ENCODE measurements at places on chromosomes 1 and 21.

DNA sequence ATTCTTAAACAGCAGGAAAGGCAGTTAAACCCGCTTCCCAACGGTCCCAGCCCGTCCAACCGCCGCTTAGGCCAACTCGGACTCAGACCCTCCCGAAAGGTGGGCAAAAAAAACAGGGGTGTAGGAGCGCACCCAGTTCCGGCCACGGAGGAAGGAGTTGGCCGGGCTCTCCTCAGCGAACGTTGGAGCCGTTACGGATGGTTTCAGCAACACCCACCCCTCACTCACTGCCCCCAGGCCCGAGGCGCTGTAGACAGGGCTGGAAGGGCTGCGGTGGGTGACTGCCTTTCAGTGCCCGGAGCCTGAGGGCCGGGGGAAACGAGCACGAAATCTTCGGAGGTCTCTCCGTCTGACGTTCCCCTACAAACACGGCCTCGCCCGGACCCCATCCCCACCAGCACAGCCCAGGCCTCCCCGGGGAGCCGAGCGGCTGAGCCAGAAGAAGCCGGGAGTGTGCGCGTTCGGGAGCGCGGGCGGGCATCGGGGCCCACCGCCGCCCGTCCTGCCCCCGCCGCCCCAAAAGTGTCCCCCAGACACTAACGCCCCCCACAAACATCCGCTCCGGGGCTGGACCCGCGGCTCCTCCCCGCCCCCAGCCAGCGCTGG lies 1.3 kb downstream of the KDM5B start:
- no peak for DNase-seq

DNA sequence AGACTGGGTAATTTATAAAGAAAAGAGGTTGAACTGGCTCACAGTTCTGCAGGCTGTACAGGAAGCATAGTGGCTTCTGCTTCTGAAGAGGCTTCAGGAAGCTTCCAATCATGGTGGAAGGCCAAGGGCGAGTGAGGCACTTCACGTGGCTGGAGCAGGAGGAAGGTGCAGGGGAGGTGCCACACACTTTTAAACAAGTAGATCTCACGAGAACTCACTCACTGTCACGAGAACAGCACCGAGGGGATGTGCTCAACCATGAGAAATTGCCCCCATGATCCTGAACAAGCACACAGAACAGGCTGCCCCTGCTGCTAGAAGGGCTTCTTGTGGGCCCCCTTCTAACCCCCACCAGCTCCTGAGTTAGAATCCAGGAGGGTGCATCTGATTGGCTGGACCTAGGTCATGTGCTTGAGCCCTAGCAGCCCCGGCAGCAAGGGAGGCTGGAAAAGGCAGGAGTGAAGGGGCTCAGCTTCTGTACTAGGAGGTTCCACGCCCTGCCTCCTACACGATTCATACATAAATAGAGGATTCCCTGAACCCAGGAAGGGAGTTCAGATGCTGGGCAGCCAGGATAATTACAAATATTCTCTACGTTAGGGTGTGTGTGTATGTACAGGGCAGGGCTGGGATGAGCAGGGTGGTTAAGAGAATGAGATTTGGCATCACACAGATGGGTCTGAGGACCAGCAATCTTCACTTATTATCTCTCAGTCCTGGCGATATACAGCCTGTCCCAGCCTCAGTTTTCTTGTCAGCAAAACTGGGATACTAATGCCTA lies 72.8 kb upstream of the ATP5PO start:
- no peak for DNase-seq

DNA sequence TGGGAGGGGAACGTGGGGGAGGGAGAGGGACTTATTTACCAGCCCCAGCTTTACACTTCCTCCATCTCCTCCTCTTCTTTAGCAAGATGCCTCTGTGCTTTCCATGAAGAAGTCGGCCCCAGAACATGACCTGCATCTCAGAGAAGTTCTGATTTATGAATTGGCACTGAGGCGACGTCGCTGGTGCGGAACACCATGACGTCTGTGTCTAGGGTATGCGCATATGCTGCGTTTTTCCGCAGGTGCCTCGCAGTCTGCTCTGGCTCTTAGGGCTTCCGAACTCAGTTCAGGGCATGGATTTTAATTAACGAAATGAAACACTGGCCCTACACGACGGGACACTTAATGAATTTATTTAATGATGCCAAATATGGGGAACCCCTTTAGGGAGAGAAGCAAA lies 510.3 kb downstream of the SMYD3 start:
- DNase-seq: no peak

DNA sequence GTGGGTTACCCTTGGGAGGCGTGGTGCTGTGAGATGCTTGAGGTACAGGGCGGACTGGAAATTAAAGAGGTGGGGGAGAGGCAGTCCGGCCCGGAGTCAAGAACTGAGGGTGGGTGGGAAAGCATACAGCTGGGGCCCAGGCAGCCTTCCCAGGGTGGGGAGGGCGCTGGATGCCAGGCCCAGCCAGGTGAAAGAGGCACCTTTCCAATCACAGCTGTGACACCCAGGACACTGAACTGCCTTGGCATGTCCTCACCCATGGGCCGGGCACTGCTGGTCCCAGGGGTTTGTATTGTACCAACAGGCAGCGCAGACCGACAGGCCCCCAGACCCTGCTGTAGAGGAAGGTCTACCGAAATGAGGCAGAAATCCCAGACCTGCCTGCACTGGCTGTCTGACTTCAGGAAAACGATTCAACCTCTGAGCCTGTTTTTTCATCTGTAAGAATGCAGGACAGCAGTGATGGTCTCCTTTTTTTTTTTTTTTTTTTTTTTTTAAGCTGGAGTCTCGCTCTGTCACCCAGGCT lies 9.1 kb downstream of the SLC30A2 start:
- no peak for DNase-seq

DNA sequence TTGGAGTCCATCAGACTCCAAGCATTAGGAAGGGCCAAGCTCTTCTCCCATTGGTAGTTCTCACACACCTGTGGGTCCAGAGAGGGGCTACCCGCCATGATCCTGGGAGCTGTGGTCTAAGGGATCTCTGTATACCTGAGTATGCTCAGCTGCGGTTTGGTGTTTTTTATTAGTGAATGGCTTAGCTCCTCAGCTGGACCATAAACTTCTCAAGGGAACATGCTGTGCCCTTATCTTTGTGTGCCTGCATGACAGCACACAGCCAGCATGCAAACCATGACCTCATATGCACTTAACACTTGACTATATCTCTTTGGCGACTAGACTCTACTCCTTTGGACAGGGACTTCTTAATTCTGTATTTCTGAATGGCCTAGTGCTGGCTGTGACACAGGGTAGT lies 94.5 kb downstream of the CD58 start:
- no peak for DNase-seq

GRCh38 chr21:41135746-41136145 lies 32.2 kb upstream of the BACE2 start:
- no peak for DNase-seq

DNA sequence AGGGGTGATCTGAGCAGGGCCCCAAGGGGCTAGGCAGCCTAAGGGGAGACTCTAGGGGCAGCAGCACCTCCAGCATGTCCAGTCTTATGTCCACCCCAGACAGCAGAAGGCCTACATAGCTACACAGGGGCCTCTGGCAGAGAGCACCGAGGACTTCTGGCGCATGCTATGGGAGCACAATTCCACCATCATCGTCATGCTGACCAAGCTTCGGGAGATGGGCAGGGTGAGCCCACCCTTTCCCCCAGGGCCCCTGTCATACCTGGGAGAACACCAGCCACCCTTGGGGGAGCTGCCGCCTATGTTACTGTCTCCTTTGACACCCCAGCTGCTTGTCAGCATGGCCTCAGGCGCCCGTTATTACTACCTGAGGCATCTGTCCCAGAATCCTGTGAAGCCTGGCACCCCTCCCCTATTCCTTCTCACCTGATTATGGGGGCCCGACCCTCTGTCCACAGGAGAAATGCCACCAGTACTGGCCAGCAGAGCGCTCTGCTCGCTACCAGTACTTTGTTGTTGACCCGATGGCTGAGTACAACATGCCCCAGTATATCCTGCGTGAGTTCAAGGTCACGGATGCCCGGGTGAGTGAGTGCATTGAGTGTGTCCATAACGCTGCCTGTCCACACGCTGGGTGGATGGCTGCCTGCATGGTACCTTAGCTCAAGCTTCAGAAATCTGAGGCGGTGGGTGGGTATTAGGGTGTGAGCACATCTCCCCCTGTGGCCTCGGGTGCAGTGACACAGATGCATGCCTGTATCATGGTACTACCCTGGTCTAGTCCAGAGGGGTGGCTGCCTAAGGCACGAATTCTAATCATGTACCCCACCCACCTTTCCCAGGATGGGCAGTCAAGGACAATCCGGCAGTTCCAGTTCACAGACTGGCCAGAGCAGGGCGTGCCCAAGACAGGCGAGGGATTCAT lies 29.7 kb upstream of the KDM4A start:
- no peak for DNase-seq

GRCh38 chr1:230172016-230172537 lies 105.0 kb downstream of the GALNT2 start:
- DNase-seq: no peak

- DNase-seq: no peak
These were observed 52.2 kb downstream of the CAPZB start for GRCh38 chr1:19432943-19433718.

DNA sequence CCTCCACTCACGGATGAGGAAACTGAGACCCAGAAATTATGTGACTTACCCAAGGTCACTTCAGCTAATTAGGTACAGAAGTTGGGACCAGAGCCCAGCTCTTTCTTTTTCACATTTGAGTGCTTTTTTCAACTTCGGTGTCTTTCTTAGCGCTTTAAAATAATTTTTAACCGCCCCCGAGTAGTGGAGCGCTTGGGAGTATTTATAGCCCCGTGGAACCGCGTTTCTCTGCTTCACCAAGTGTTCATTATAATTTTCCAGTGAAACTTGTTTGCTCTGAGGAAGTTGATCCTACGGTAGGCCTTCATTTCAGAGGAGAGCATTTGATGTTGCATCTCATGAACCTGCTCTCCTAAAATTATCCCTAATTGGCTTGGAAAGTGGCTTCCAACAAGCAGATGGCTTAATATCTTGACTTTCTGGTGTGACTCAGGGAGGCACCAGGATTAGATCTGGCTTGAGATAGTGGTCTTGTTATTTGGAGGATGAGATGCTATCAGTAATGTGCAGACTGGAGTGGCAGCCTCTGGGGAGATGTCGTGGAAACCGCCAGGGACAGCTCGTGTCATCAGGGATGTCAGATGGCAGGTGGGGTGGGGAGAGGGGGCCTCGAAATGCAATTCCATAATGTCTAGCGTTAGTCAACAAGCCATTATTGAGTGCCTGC lies 321.3 kb downstream of the CAMTA1 start:
- DNase-seq: no peak

DNA sequence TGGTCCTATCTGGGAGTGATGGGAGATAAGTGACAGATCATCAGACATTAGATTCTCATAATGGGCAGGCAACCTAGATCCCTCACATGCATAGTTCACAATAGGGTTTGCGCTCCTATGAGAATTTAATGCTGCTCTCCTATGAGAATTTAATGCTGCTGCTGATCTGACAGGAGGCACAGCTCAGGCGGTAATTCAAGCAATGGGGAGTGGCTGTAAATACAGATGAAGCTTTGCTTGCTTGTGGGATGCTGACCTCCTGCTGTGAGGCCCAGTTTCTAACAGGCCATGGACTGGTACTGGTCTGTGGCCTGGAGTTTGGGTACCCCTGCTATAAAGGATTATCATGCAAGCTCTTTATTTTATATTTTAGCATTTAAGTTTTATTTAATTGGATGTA lies 72.0 kb downstream of the ZMYM4 start:
- no peak for DNase-seq

- peak; percentile 30 for DNase-seq
These were observed 130.4 kb downstream of the AK5 start for GRCh38 chr1:77412069-77412819.

DNA sequence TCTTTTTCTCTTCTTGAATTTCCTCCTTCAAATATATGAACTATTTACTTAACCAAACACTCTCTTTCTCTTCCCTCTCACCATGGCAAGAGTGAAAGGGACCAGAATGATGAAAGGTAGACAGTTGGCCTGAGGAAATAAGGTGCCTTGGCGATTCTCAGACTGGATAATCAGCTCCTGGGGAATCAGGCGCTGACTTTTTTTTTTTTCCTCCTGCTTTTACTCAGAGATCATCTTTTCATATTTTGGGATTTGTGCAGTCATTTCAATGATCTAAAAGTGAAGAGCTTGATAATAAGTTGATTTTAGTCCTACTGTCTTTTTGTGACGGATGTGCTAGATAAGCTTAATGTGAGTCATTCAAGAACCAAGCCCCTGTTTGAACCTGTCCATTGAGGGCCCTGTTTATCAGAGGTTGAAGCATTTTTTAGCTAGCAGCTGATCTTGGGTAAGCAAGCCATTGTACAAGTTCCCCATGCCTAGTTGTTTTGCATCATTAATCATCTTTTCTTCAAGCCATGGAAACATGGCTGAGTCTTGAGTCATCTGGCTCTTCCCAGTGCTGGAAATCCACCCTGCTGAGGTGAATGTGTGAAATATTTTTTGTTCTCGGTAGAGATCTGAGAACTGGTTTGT lies 40.8 kb downstream of the ITSN1 start:
- peak; percentile 51 for DNase-seq

- DNase-seq: no peak
These were observed 95.9 kb downstream of the HIVEP3 start for GRCh38 chr1:41822866-41823265.

DNA sequence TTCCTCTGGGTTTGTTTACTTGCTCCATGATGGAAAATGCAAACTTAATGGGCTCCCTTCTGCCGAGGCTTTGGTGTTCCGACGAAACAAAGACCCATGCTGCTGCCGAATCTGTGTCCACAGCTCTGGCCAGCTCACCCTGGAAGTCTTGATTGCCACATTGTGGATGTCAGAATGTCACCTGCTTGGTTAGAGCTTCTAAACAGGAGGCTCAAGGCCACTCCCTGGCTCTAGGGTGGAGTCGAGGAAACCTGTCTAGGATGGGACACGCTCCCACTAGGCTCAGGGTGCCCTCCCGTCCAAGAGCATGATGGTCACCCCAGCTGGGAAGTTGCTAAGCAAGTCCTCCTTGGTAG lies 279.3 kb upstream of the VAMP3 start:
- no peak for DNase-seq

GRCh38 chr1:201495551-201496295 lies 11.2 kb downstream of the CSRP1 start:
- no peak for DNase-seq

DNA sequence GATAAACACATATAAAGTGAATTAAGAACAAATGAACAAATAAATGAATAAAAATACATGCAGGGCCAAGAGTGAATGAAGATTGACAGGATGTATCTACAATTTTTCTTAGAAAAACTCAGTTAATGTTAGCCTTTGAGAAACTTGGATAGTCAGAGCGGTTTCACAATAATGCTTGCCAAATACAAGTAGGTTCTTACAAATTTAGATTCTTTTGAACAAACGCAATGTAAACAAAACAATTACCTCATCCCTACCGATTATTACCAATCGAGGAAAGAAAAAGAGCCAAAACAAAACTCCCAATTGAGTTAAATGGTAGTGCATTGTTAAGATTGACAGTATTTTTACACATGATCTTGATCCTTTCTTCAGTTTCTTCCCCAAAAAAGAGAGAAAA lies 176.9 kb upstream of the DEPDC1 start:
- no peak for DNase-seq

GRCh38 chr1:190116921-190117320 lies 360.7 kb downstream of the BRINP3 start:
- no peak for DNase-seq
